ENCODE measurements at places on chromosomes 3 and 15. TPM values are rescaled to one million over a fixed set of nuclear protein-coding genes. Genes with fewer than 3 reads are reported as not detected.
A peak's percentile ranks its signal among the peaks of the same experiment; 100 is the strongest.

- no peaks in the 10 kb centered on the region for H3K36me3 ChIP-seq
- H3K27me3 ChIP-seq: peaks cover 50% of the 10 kb centered on the region
- H3K27ac ChIP-seq: no peak overlapping the region
- no peak overlapping the region for H3K4me3 ChIP-seq
- DNase-seq: no peak
Measured at GRCh38 chr3:64493149-64493548, 194.7 kb downstream of the ADAMTS9 start.

GRCh38 chr3:32412887-32413286 is 21.2 kb downstream of the CMTM7 start:
- H3K27me3 ChIP-seq: no peaks in the 10 kb centered on the region
- peaks cover 53% of the 10 kb centered on the region for H3K4me1 ChIP-seq
- DNase-seq: no peak
- peaks cover 34% of the 10 kb centered on the region for H3K36me3 ChIP-seq
- no peak overlapping the region for H3K27ac ChIP-seq

GRCh38 chr3:191889106-191889505 is 428.1 kb downstream of the PYDC2 start:
- H3K27me3 ChIP-seq: no peaks in the 10 kb centered on the region
- H3K4me3 ChIP-seq: no peak overlapping the region
- no peaks in the 10 kb centered on the region for H3K36me3 ChIP-seq
- DNase-seq: no peak

- no peak for DNase-seq
- H3K4me3 ChIP-seq: peak overlapping the region; percentile 54
- H3K27me3 ChIP-seq: peaks cover 59% of the 10 kb centered on the region
- no peaks in the 10 kb centered on the region for H3K36me3 ChIP-seq
- H3K27ac ChIP-seq: no peak overlapping the region
- peaks cover 8% of the 10 kb centered on the region for H3K4me1 ChIP-seq
Measured at GRCh38 chr3:138434875-138435772, 708 bp downstream of the ESYT3 start.

DNA sequence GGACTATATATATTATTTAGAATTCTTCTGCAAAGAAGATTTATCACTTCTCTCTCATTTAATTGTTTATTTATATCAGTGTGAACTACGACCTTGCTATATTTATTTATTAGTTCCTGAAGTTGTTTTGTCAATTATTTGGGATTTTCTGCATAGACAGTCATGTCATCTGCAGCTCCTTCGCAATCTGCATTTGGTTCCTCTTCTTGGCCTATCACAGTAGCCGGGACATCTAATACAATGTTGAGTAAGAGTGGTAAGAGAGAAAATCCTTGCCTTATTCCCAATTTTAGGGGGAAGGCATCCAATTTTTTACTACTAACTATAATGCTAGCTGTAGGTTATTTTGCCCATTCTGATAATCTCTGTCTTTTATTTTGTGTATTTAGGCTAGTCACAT is 39.4 kb downstream of the FOXL2 start:
- no peak for DNase-seq
- H3K27me3 ChIP-seq: peaks cover 2% of the 10 kb centered on the region
- H3K36me3 ChIP-seq: no peaks in the 10 kb centered on the region
- H3K27ac ChIP-seq: no peak overlapping the region
- no peaks in the 10 kb centered on the region for H3K4me1 ChIP-seq

DNA sequence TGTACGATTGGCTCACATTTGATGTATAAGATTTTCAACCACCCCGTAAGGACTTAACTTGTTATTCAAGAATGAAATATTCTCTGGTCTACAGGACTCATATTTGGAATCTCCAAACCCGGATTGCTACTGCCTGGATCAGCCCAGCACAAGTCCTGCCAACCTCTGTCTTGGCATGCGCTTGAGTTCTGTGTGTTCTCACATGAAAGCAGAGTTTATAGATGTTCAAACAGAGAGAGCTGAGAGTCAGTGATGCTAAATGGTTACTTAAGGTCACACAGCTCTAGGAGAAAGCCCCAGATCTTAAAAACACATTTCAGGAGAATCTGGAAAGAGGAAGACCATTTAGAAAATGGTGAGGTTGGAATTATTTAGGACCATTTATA is 268.0 kb upstream of the TBL1XR1 start:
- H3K27me3 ChIP-seq: no peaks in the 10 kb centered on the region
- DNase-seq: no peak
- no peaks in the 10 kb centered on the region for H3K4me1 ChIP-seq
- no peak overlapping the region for H3K4me3 ChIP-seq
- no peak overlapping the region for H3K27ac ChIP-seq
- H3K36me3 ChIP-seq: no peaks in the 10 kb centered on the region

DNA sequence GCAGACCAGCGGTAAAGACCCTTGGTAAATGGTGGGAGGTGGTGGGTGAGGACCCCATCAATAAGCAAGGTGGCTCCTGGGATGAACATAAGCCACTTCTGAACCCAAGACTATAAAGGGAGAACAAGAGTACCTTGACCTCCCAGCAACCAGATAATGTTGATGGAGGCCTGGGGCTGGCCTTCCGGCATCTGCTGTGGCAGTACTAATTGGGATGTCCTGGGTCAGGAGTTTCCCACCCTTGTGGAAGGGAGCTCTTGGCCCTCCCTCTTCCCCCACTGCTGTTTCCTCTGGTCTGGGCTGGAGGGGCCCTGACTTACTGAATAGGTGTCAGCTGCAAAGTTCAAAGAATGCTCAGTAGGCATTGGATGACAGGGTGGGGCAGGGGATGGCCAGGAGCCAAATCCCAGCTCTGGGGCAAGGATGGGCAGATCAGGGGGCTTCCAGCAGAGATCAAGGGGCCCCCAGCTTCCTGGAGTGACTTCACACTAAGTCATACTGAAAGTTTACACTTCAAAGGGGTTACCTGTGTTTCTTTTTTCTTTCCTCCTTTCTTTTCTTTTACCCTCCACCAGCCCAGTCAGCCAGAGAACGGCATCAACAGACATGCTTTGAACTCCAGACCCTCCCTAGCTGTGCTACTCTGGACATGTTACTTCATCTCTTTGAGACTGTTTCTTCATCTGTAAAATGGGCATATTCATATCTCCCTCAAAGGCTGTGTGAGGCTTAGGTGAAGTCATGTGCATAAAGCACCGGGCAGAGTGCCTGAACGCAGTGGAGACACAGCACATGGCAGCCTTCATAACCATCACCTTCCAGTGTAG is 1.5 kb downstream of the RBP1 start:
- peaks cover 49% of the 10 kb centered on the region for H3K27me3 ChIP-seq
- no peaks in the 10 kb centered on the region for H3K36me3 ChIP-seq
- no peak overlapping the region for H3K4me3 ChIP-seq
- peaks cover 5% of the 10 kb centered on the region for H3K4me1 ChIP-seq
- H3K27ac ChIP-seq: no peak overlapping the region

GRCh38 chr3:10768708-10769394 is 47.2 kb upstream of the SLC6A11 start:
- no peak for DNase-seq
- H3K4me3 ChIP-seq: no peak overlapping the region
- no peak overlapping the region for H3K27ac ChIP-seq

DNA sequence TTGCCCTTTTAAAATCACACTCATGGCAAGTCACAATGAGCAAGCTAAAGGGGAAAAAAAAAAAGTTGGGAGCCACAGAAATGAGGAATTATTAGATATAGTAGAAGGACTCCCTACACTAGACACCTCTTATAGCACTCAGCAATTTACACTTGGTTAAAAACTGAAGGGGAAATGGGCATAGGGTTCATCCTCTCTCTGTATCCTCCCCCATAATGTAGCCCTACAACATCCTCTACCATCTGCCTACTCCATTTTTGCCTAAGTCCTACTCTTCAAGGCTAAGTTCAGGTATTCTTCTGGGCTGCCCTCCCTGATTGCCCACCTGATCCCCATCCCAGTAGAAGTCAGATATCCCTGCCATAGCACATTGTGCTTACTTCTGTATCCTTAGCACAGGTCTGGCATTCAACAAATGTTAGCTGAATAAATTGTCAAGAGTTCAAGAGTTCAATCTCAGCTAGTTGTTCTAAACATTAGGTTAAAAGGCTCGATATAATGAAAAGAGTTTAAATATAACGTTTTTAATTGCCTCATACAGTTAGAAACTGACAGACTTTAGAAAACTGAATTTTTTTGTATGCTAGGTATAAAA is 14.5 kb downstream of the SETD2 start:
- no peak overlapping the region for H3K4me3 ChIP-seq
- H3K27ac ChIP-seq: no peak overlapping the region
- DNase-seq: no peak
- H3K4me1 ChIP-seq: peaks cover 20% of the 10 kb centered on the region

DNA sequence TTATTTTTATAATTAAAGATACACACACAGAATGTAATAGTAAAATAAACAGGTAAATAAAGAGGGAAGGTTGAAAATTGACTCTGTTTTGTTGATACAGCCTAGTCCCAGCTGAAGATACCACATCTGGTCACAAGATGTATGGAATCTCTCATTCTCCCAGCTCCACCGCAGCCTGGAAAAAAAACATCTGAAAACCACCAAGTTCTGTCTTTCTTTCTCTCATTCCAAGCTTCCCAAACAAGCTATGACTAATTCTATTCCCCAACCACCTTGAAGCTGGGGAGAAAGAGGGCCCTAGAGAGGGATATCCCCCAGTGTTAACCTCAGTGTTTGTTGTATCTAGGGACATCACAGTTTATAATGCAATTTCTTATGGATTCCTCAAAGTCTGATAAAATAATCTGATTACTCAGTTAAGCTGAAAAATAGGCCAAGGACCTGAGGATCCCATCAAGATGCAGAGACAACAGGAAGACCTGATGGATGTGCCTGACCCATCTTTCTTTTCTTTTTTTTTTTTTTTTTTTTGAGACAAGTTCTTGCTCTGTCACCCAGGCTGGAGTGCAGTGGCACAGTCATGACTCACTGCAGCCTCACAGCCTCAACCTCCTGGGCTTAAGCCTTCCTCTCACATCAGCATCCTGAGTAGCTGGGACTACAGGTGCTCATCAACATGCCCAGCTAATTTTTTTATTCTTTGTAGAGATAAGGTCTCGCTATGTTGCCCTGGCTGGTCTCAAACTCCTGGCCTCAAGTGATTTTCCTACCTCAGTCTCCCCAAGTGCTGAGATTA is 38.1 kb downstream of the SRGAP3 start:
- peaks cover 20% of the 10 kb centered on the region for H3K4me1 ChIP-seq
- no peaks in the 10 kb centered on the region for H3K36me3 ChIP-seq
- H3K27me3 ChIP-seq: peaks cover 2% of the 10 kb centered on the region
- DNase-seq: no peak
- no peak overlapping the region for H3K4me3 ChIP-seq

DNA sequence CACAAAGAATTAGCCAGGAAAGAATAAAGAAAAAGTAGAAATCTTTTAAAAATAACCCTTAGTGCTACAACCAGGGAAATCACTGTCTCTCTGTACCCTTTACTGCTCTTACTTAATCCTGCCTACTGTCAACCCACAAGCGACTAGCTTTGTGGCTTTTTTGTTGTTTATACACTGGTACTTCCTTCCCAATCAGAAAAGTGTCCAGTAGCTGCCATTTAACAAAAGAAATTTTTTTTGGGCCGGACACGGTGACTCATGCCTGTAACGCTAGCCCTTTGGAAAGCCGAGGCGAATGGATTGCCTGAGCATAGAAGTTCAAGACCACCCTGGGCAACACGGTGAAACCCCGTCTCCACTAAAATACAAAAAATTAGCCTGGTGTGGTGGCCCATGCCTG is 13.8 kb upstream of the FAM219B start:
- DNase-seq: no peak
- H3K36me3 ChIP-seq: peaks cover 63% of the 10 kb centered on the region
- no peak overlapping the region for H3K27ac ChIP-seq
- no peaks in the 10 kb centered on the region for H3K27me3 ChIP-seq
- no peak overlapping the region for H3K4me3 ChIP-seq
- peaks cover 10% of the 10 kb centered on the region for H3K4me1 ChIP-seq

DNA sequence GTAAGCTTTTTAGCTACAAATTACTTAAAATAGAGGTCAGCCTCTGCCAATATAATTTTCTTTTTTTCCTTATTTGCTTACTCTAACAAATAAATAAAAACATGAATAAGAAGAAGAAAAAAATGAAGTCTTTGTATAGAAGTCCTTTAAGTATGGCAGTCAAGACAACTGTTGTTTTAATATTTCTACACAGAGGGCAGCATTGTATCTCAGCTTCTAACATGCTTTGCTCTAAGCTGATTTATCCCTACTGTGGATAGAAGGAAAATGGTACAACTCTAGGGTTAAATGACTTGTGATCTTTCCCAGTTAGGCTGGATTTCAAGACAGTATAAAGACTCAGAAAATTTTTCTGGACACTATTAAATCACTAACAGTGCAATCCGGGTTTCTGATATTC is 104.3 kb upstream of the MEIS2 start:
- H3K36me3 ChIP-seq: no peaks in the 10 kb centered on the region
- H3K4me3 ChIP-seq: no peak overlapping the region
- no peak overlapping the region for H3K27ac ChIP-seq
- no peaks in the 10 kb centered on the region for H3K27me3 ChIP-seq
- no peak for DNase-seq
- no peaks in the 10 kb centered on the region for H3K4me1 ChIP-seq

DNA sequence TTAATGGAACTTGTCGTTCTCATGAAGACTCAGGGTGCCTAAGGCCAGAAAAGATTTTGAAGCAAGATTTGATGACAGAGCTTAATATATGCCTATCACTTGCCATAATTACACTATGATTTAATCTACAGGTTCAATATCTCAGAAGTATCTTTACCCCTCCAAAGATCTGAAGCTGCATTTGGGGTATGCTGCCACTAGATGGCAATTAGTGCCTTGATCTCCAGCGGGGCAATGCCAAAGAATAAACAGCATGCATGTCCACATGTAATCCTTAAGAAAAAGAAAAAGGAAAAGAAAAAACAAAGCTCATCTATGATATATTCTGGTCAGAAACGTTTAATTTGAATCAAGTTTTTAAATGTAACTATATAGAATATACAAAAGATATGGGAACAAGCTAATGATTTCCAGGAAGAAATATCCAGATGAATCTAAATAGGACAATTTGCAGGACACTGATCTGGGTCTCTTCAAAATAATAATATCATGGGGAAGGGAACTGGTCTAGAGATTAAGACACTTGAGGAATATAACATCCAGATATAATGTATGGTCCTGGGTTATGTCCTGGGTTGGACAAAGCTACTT is 55.0 kb upstream of the SOX14 start:
- H3K27me3 ChIP-seq: no peaks in the 10 kb centered on the region
- no peak overlapping the region for H3K27ac ChIP-seq
- DNase-seq: no peak
- no peaks in the 10 kb centered on the region for H3K4me1 ChIP-seq

Gene NPAP1
- not detected for total RNA-seq

Gene FAIM
- total RNA-seq: 3.7 TPM

Gene VIPR1
- total RNA-seq: 0.51 TPM

Gene MITF
- total RNA-seq: 0.07 TPM

Gene PLSCR5
- not detected for total RNA-seq

Gene LHFPL4
- not detected for total RNA-seq

Measured in activated T-helper 2 cell treated with anti-CD3 and anti-CD28 coated beads, Interferon-gamma antibody, Interleukin-2, Interleukin-4, amounts not matched to agents 10 μg/mL and 5 μg/mL and 100 μg/mL, durations not matched to agents 14 hours and 24 hours and 36 hours (primary cell).